NCI-H2081 treated with DMSO at 0.1 percent for 48 hours (cell line): ENCODE measurements at places on chromosomes 2 and 18.

DNA sequence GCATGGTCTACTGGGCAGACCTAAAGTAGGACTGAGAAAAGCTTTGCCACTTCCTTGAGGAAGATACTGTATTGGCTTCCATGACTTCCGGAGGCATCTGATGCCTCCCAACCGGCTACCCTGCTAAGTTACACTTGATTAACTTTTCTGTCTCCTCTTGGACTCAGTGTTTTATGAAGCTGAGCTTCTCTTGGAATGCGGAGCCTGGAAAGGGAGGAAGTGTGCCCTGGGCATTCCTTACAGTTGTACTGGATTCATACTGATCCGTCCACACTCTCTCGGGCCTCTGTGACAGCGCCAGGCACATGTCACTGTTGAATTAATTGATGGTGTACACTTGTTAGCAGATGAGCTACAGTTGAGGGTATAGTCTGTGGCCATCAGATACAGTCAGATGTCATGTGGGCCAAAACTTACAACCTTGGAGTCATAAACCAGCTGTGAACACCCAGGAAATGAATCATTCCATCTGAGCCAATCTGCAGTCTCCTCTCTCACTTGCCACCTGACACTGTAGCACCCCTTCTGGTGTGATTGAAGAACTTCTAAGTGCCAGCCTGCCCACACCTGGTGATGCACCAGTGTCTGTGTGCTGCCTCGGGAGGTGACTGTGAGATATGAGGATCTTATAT, 122.5 kb downstream of the FHOD3 start:
- DNase-seq: no peak

GRCh38 chr18:79598633-79599175, 80.9 kb upstream of the CTDP1 start:
- DNase-seq: no peak

DNA sequence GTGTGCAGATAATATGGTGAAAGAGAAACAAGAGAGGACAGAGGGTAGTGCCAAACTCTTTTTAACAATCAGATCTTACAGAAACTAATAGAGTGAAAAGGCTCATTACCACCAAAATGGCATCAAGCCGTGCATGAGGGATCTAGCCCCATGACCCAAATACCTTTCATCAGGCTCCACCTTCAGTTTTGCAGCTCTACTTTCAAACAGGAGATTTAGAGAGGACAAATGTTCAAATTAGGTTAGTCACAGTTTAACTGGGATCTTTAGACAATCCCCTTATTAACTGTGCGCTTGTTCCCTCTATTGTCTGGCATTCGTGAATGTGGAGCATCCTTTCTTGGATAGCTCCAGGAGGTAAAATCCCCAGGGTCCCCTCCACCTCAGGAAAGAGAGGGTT, 1209.3 kb upstream of the CHAC2 start:
- no peak for DNase-seq

DNA sequence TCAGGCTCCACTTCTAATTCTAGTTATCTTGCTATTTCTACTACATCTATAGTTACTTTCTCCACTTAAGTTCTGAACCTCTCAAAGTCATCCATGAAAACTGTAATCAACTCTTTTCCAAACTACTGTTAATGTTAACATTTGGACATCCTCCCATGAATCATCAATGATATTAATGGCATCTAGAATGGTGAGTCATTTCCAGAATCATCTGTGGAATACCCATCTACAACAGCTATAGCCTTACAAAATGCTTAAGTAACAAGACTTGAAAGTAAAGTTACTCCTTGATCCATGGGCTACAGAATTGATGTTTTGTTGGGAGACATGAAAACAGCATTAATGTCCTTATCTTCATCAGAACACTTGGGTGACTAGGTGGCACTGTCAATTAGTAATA, 35.4 kb downstream of the BARD1 start:
- DNase-seq: no peak

- DNase-seq: no peak
Observed at GRCh38 chr2:1964659-1965058, 220.3 kb upstream of the PXDN start.

DNA sequence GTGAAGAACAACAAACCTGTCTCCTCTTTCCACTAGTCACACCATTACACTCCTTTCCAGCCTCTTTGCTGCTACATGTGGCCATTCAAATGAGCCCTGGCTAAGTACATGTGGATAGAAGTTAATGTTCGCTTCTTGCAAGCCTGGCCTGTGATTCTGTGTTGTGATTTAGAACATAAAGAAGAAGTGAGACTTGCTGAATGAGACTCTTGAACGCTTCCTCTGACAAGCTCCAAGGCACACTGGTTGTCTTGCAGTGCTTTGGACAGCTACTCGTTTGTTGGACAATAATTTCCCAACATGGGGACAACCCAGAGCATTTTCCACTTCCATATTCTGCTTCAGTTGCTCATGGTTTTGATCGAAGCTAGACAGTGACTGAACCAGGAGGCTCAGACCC, 57.3 kb downstream of the CCDC74A start:
- no peak for DNase-seq

DNA sequence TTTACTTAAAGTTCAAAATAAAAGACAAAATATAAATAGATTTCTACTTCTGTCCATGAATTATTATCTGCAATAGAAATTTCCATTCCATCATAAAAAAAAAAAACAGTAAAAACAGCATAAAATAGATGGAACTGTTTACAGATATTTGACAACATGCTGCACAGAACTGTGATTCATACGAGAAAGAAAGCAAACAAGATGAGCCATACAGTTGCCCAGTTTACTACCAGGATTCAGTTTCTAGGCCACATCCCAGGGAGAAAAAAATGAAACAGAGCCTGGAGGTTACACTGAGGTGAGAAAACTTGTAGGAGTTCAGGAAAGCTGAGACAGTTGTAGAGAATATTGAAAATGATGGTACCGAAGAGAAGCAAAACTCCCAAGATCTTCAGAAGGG, 1426.9 kb upstream of the ACVR2A start:
- DNase-seq: no peak

DNA sequence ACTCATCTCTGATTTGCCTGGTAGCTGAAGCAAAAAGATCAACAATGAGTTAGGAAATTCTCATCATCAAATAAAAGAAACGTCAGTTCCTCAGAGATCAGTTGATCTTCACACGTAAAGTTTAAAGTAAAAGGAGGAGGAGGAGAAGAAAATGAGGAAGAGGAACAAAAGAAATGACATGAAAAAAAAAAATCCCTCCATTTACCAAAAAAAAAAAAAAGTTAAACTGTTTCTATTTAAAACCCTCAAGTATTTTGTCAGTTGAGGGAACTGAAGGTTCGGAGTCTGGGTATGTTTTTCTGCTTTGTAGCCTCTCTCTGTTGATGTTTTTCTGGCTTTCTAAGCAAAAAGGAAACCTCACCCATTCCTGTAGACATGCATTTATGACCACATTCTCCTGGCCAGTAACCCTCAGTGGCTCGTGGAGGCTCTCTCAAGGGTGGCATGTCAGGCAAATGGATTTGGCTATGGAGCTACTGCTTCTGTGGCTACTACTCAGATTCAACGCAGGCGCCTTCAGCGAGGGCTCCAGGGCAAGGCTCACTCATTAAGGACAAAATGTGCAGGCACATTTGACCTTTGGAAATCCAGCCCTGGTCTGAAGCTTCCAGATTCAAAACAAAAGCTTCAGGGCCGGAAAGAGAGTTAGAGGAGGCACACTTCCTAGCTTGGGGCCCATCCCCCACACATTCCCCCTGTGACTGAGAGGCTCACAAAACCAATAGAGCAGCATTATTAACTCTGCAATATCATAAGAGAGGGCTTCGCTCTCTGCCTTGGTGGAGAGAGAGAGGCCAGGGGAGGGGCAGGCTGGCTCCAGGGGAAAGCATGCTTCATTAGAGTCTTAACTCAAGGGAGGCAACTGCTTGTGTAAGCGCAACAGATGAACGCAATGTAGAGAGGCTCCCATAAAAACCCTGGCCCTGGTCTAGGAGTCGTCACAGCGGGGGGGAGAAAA, 22.3 kb downstream of the KLF7 start:
- DNase-seq: no peak

- no peak for DNase-seq
Observed at GRCh38 chr2:120853306-120854013, 117.8 kb downstream of the GLI2 start.

- no peak for DNase-seq
Observed at GRCh38 chr2:46329803-46330775, 32.9 kb downstream of the EPAS1 start.

GRCh38 chr2:73594251-73594650, 48.0 kb downstream of the NAT8 start:
- DNase-seq: no peak

DNA sequence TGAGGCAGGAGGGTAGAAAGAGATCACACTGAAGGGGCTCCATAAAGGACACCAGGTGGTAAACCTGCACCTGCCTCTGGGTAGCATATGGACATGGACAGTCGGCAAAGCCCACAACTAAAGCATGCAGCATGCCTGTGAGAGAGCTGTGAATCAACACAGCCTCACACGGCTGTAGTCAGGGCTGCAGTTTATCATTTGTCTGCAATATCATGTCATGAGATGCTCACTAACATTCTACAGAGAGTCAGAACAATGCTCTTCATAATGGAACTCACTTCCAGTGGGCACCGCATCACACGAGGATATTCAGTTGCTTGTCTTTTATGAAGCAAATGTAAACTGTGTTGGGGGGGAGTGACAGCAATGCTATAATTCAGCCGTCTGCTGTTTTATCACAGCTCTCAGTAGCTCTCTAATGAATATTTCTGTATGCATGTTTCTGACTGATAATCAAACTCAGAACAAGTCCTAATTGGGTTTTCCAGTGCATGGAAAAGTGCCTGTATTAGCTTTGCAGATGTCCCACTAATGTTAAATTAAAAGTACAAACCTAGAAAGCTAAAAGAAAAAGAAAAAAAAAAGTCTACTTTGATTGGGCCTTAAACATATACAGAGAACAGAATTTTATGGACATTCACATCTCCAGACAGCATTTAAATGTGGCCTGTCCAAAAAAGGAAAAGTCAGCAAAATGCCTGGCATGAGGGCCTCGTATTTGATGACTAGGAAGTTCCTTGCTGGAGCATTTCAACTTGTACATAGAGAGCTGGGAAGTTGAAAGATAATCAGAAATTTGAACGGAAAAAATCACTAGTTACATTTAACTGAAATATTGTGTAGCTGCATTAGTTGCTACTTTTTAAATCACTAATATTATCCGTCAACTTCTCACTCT, 406.1 kb upstream of the SOX11 start:
- DNase-seq: no peak

GRCh38 chr2:85151026-85151425, 17.8 kb downstream of the TCF7L1 start:
- no peak for DNase-seq

GRCh38 chr2:12032975-12033374, 286.5 kb downstream of the LPIN1 start:
- DNase-seq: no peak

GRCh38 chr2:171287611-171288010, 126.9 kb upstream of the TLK1 start:
- DNase-seq: no peak

DNA sequence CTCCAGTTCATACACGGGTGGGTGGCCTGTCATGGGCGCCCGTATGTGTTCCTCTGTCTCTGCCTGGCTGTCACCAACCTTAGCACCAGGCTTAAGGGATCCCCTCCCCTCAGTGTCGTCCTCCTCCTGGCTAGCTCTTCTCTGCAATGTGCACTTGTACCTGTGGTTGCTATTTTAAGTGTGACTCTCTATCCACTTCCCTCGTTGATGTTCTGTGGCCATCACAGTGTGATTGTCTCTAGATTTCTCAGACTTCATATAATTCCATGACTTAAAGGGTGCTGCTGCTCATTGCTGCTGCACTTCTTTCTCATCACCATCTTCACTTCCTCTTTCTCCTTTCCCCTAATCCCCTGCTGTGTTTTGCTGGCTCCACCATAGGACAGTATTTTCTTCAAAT, 143.4 kb downstream of the EML6 start:
- no peak for DNase-seq

GRCh38 chr18:77635451-77635850, 385.8 kb downstream of the GALR1 start:
- DNase-seq: no peak

DNA sequence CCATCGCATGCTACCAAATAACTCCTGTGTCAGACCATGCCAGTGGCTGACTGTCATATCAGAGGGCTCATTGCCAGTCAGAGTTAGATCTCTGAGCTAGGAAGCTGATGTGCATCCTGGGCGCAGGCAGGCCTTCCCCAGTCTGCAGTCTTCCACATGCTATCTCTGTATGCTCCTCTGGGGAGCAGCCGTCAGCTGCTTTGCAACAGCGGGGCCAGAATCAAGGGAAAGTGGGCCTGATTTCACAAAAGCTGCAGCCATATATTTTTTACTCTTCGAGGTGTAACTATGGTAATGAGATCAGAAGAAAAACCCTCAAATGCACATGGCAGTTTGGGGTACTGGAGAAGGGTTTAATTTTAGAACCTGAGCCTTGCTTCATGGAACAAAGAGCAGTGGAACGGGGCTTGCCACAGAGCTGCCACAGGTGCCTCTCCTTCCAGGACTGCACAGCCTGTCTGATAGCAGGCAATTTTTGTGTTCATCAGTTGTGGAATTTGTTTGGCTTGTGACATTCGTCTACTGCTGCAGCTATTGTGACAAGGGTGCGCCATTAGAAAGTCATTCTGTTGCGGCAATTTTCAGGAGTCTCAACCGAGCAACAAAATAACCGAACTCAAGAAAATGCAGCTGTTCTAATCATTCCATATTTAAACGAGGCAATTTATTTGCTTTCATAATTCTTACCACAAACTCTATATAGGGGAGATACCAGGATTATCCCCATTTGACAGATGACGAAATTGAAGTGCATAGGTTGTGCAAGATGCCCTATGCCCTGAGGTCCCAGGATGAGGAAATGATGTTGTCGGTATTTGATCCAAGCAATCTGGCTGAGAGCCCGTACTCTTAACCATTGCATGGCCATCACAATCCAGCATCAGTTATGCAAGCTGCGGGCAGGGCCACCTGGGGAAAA, 109.6 kb upstream of the CYRIA start:
- DNase-seq: no peak

- DNase-seq: no peak
Observed at GRCh38 chr2:216792222-216793021, 67.4 kb downstream of the TNP1 start.

DNA sequence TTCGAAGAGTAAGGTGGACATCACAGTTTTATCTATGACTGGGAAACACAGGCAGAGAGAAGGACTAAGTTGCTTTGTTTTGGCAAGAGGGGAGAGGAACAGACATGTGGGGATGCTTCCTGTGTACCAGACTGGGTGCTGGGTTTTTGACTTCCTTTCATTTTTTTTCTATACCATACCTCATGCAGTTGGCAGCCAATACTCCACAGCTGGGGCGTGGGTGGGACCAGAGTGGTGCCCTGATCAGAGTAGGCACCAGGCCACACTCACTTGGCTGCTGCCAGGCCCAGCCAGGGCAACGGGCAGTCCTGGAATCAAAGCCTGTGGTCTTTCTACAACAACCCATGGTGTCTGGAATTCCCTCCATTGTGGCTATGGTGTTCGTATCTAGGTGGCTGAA, 45.2 kb downstream of the SH3RF3 start:
- no peak for DNase-seq

- DNase-seq: no peak
Observed at GRCh38 chr2:67854798-67855197, 208.0 kb downstream of the C1D start.

- no peak for DNase-seq
Observed at GRCh38 chr2:119950966-119951365, 61.9 kb upstream of the EPB41L5 start.
